A172 (cell line): ENCODE measurements at places on chromosomes 2 and 18.

GRCh38 chr18:78624646-78625279, 354.9 kb upstream of the SALL3 start:
- no peak for DNase-seq

- no peak for DNase-seq
These were observed 177.6 kb downstream of the MTX2 start for GRCh38 chr2:176446718-176447414.

DNA sequence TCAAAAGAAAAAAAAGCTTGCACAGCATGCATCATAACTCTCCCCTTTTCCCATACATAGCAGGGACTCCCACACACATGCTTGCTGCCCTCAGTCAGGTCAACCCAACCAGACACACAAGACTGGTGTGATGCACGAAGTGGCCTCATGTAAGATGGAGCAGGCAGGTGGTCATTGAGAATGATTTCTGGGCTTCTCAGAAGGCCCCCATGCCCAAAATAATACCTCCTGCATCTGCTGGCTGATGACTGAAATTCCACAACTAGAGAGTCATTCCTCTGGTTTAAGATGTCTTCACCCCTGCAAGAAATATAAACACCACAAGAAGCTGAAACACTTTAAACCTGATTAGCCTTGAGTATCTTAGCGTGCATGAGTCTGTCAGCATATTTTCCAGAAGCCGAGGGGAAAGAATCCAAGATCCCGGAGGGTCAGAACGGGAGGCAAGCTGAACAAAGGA, 131.1 kb downstream of the AFF3 start:
- peak; percentile 60 for DNase-seq

DNA sequence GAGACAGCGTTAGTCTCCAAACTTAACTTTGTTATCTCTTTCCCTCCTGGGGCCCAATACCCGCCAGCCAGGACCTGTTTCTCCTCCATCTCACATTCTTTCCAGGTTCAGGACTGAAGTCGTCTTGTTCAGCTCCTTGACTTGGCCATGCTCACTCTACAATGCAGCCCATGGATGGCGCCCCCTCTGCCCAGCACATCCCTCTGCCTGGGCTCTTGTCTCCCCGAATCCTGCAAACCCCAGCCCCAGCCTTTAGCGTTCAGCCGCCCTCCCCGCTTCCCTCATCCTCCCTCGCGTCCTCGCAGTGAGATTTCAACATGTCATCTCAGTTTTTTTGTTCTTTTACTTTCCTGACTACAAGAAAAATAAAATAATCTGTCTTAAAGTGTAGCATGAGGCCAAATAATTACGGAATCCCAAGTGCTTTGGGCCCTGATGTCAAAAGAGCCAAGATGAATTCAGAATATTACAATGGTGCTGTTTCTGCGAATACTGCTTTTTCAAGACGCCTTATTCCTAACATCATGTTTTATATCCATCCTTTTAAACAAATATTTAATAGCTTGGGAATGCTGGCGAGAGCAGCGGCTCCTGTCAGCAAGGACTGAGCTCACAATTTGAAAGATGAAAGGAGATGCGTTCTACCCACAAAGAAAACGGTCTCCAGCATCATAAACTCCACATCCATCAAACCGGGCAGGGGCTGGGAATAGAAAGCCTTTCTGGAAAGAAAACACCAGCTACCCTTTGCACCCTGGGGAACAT, 1.0 kb downstream of the FAM178B start:
- no peak for DNase-seq

DNA sequence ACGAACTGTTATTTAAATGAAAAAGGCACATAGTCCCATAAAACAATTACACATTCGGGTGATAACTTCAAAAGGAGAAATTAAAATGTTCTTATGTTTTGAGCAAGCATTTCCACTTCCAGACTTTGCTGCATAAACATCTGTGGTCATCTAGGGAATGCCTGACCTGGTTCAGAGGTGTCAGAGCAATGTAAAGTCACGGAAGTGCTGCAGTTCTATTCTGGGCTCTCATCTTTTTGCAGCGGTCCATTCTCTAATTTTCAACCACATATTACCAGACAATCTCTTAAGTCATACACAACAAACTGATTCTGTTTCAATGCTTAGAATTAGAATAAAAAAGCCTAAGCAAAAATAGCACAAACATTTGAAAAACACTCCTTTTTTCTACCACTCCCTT, 22.0 kb upstream of the PTH2R start:
- no peak for DNase-seq

GRCh38 chr18:56702946-56703345, 51.8 kb downstream of the WDR7 start:
- DNase-seq: peak; percentile 1

DNA sequence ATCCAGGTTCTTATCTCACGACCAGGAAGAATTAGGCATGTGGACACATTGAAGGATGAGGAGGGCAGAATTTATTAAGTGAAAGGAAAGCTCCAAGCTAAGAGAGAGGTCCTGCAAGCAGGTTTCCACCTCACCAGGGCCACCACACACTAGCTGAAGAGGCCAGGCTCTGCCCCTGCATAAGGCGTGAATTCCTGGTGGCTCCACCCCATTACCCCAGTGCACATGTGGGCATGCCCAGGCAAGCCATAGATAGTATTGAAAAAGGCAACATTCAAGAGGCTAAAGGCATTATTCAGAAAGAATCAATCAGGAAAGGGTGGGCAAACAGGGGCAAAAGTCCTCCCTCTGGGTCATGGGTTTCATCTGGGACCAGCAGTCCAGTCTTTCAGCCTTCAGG, 30.9 kb upstream of the GRP start:
- DNase-seq: no peak

- DNase-seq: no peak
These were observed 294.9 kb upstream of the FANCL start for GRCh38 chr2:58535990-58536389.

DNA sequence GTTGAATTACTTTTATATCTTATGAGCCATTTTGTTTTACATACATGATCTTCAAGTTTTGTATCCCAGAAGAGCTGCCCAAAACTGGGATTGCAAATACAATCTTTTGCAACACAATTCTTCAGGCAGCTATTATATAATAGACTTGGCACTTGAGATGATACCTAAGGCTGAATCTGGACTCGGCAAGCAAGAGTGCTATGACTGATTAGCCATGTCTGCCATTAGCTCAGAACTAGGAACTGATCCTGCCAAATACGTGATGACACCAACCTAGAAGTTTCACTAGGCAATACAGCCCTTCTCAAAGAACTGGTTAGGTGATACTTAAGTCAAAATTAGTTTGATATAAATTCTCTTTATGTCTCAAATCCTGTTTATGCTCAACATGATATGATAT, 619.6 kb downstream of the CPS1 start:
- DNase-seq: no peak

DNA sequence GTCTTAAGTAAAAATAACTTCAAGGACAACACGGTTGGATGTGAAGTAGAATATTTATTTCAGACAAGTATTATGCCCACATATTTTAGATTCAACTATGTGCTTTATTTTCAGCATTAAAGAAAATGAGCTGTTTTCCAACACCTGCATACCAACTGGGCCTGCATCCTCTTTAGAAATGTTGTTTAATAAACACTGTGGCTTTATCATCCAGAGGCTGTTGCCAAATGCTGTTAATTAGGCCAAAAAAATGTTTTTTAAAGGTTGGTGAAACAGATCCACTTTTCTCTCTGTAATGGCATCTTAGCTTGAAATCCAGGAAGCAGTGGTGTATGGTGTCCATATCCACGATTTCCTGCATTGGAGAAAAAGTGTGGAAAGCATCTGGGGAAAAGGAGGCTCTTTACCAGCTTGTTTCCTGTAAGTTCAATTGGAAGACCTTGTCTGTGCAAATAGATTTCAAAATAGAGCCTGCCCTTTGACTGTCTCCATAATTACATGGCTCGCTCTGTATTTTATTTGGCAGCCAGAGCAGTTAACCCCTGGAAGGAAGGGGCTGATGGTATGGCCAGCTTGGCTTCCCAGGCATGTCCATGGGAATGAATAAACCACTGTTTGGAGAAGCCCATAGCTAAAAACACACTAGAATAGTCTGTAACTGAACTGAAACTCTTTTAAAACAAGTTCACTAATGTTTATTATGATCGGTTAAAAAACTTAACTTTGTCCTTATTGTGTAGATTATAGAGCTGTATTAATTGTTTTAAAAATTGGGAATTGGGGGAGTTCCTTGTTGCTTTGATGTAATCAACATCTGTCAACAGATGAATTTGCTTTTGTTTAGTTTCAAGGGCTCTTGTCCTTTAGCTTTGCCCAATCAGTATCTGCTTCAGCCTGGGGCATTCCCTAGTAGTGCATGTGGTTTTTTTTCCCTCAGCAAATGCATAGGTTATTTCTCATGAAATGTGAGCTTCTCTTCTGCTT, 33.0 kb upstream of the DLX1 start:
- no peak for DNase-seq

- peak; percentile 25 for DNase-seq
These were observed 1355.4 kb upstream of the ACVR2A start for GRCh38 chr2:146489386-146489785.

DNA sequence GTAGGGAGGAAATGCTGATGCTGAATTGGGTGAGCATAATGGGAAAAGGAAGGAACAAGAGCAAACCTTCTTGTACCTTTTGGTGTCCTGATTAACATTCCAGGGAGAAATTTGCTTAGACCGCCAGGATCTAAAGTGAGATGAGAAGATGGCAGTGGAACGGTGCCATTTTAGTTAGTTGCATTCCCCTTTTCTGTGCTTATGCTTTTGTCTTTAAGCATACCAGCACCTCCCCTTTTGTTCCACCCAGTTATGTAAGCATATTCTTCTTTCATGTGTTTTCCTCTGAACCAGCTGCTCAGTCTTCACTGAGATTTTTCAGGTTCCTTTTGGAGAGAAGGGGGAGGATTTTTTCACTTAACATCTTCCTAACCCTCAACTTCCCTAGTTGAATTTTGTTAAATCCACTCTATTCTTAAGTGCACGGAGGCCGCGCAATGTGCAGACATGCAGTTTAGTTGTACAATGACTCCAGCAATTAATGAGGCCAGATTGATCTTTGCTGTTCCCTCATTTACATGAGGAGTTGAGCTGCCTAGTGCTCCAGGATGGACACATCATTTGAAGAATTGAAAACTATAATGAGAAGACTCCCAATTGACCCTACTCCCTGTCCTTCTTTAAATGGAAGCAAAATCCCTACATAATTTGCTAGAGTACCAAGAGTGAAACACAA, 73.9 kb downstream of the MAP4K4 start:
- no peak for DNase-seq

- DNase-seq: no peak
These were observed 19.4 kb downstream of the COL4A3 start for GRCh38 chr2:227183657-227184367.

DNA sequence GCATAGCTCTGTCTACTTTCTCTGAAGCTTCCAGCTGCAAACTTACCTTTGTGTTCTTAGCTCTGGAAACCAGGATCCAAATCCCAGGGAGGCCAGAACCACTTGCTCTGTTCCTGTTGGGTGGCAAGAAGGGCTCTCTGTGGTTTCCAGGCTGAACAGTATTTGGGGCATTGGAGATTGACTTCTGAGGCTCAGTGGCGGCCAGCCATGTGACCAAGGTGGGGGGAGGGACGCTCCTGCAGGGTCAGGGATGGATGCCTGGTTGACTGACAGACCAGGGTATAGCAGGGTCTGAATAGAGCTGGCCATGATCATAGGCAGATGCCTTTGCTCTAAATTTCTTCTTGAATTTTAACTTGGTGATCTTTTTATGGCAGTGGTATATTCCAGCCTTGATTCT, 15.1 kb downstream of the SLC4A5 start:
- no peak for DNase-seq

DNA sequence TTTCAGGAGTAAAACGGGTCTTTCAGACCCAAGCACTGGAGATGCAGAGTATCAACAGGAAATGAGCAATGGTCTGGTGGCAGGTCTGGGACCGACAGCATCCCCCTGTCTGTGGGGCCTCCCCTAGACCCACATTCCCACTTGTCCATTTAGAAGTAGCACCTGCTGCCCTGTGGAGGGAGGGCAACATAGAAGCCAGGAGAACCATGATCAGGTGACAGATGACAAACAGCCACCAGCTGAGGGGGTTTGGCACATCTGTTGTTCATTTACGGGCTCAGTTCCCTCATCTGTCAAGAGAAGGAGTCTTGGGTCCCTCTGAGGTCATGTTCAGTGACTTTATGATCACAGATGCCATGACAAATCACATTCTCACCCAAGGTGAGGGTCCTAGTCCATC, 77.9 kb upstream of the SLC66A3 start:
- DNase-seq: no peak

DNA sequence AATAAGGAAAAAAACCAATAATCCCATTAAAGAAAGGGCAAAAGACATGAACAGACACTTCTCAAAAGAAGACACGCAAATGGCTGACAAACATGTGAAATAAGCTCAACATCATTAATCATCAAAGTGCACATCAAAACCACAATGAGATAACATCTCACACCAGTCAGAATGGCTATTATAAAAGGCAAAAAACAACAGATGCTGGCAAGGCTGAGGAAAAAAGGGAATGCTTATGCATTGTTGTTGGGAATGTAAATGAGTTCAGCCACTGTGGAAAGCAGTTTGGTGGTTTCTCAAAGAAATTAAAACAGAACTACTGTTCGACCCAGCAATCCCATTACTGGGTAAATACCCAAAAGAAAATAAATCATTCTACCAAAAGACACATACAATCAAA, 285.6 kb downstream of the NR4A2 start:
- DNase-seq: peak; percentile 35

- no peak for DNase-seq
These were observed 64.8 kb upstream of the RBM44 start for GRCh38 chr2:237733677-237734300.

GRCh38 chr2:149816756-149817551, 229.4 kb upstream of the MMADHC start:
- no peak for DNase-seq

GRCh38 chr2:98552499-98553179, 55.7 kb downstream of the COA5 start:
- no peak for DNase-seq

DNA sequence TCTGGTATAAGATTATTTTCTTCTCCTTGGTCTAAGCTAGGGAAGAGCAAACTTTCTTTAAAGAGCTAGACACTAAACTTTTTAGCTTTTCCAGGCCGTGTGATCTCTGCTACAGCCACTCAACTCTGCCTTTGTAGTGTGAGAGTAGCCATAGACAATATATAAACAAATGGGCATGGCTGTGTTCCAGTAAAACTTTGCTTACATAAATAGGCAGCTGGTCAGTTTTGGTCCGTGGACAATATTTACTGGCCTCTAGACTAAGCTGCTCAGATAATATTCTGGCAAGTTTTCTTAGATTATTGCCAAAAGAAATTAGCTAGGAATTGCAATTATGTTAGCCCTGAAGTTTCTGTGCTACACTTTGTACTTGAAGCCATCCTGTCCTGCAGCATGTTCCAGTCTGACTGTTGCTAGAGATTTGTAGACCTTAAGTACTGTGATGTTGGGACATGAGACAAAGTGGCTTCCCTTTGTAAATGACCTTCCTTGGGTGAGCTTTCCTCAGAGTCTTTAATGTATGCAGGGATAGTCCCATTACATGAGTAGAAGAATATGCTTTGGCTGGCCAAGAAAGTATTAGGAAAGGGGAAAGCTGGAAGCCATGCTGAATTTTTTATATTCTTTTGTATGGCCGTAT, 126.9 kb downstream of the SOX11 start:
- DNase-seq: no peak

GRCh38 chr18:903701-904100, 970 bp upstream of the ADCYAP1 start:
- DNase-seq: peak; percentile 56

- no peak for DNase-seq
These were observed 10.7 kb upstream of the MRO start for GRCh38 chr18:50830544-50830943.

GRCh38 chr2:209640358-209640757, 131.3 kb upstream of the UNC80 start:
- no peak for DNase-seq
